Stimulated activated CD4-positive, alpha-beta T cell treated with anti-CD3 and anti-CD28 coated beads, Interleukin-12 subunit alpha, Interleukin-12 subunit beta, amount 100 ng/mL, for 4 hours (primary cell): ENCODE measurements at places on chromosomes 12 and 14.

- DNase-seq, result no peak
These were observed 6.7 kb upstream of the KRT75 start for GRCh38 chr12:52440821-52441319.

GRCh38 chr12:132429602-132429945, 60.4 kb upstream of the FBRSL1 start:
- no peak for DNase-seq

- no peak for DNase-seq
These were observed 39.1 kb downstream of the PLEKHA5 start for GRCh38 chr12:19168644-19169043.

- no peak for DNase-seq
These were observed 3.8 kb upstream of the RPAP3 start for GRCh38 chr12:47709671-47710070.

GRCh38 chr12:52676163-52676562, 4.0 kb downstream of the KRT1 start:
- no peak for DNase-seq
